Stimulated activated CD8-positive, alpha-beta memory T cell treated with anti-CD3 and anti-CD28 coated beads, Interleukin-4, amount 100 ng/mL, for 4 hours (primary cell): ENCODE measurements at places on chromosomes 1 and 21.

DNA sequence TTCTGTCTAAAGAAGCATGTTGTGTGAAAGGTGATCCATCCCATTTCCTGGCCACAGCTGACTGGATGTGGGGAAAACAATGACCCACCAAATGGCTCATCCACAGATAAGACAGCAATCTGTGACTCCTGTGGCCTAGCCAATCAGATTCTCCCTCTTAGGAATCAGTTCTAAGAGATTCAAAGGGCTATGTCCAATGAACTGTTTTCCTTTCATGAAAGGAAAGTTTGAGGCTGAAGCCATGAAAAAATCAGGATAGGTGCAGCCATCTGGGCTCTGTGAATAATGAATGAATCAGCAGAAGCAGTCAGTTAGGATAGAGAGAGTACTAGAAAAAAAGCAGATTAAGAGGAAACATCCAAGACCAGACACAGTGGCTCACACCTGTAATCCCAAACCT is 164.7 kb downstream of the NRIP1 start:
- no peak for DNase-seq

DNA sequence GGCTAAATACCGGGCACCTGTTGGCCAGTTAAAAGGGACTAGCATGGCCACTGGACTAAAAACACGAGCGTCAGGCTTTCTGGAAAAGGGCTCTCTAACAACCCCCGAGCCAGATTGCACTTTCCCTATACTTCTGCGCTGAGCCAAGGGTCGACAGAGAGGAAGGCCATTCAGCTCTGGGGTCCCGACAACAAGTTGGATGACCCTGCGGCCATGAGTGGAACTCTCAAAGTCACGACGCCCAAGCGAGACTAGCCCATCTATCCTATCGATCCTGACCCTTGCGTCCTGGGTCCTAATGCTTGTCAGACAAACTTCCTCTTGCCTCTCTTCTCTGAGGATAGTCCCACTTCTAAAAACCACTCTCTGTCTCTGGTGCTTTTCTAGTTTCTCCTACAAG is 99.9 kb upstream of the PRDX6 start:
- no peak for DNase-seq

DNA sequence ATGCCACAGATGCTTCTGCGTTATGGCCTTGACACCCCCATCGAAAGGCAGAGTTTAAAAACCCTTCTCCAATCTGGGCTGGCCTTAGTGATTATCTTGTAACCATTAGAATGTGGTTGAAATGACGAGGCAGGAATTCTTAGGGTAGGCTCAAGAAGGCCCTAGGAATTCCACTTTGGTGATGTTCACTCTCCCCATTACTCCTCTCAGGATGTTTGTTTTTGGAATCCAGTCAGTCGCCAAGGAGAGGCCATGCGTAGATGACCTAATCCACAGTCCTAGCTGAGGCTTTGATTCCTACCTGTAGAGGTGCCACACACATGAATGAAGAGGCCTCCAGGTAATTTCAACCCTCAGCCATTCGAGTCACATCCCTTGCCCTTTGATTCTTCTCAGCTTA is 318.2 kb downstream of the NEGR1 start:
- DNase-seq = no peak

- DNase-seq = no peak
Observed at GRCh38 chr1:81509594-81509993, 291.1 kb upstream of the ADGRL2 start.

DNA sequence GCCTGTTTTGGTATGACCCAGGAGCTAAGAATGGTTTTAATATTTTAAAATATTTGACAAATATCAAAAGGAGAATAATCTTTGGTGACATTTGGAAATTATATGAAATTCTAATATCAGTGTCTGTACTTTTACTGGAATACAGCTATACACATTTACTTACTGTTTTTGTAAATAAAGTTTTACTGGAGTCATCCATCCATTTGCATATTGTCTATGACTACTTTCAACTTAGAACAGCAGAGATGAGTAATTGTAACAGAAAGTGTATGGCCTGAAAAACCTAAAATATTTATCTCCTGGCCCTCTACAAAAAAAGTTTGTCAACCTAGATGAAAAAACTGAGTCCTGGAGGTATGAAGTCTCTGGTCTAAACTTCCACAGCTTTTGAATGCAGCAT is 5.8 kb upstream of the MAP3K7CL start:
- no peak for DNase-seq

GRCh38 chr1:226027538-226028217 is 28.5 kb upstream of the SDE2 start:
- DNase-seq = no peak

DNA sequence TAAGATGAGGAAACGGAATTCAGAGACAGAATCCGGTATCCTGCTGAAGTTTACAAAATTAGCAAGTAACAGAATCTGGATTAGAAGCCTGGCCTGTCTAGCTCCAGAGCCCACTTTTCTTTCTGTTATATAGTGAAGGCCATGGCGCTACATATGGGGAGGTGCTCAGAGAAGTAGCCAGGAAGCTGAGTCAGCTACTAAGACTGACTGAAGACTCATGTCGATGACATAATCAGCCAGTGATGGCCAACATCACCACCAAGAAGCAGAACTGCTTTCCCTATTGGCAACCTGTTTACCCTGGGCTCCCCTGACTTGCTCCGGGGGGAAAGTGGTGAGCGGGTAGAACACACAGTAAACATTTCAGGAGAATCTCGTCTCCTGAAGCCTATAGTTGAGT is 18.8 kb downstream of the LRRC52 start:
- DNase-seq = no peak

- DNase-seq = peak; percentile 15
Observed at GRCh38 chr1:111334169-111334568, 43.5 kb downstream of the CHIA start.

GRCh38 chr1:83516369-83516768 is 482.6 kb downstream of the TTLL7 start:
- no peak for DNase-seq

DNA sequence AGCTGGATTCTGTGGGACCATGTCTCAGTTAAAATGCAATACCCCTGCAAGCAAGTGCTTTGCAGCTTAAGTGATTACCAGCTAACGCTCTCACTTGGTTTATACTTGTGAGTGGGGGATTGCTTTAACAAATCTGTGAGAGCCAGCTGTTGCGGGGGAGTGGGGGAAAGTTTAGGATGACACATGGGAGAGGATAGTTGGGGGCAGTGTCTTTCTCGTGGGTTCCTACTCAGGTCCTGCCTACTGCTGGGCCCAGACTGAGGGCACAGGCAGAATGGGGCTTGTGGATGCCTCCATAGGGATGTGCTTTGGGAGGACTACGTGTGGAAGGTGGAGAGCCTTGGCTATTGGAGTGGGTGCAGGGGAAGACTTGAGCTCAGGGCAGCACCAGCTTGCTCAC is 60.1 kb downstream of the ELK4 start:
- no peak for DNase-seq

DNA sequence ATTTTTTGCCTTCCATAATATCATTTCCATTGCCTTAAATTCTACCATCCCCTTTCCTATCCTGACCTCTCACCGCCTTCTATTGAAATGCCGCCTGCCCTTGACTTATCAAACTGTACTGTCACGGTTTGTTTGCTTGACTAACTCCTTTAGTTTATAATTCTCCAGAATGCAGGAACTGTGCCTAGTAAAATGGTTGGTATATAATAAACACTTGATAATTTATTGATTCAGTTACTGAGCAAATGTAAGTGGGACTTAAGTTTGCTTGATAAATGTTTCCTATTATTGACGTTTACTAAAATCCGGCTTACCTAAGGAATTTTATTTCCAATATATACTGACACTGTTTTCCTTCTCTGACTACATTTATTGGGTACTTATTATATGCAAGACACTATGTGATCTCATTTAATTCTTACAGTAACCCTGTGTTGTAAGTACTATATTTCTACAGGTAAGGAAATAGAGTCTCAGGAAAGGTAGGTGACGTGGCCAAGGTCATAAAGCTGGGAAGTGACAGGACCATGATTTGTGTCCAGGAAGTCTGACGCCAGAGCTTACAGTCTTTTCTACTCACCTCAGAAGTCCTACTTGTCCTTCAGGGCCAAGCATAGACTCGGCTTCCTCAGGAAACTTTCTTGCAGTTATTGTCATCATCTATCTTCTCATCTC is 35.7 kb downstream of the DPT start:
- DNase-seq = no peak

DNA sequence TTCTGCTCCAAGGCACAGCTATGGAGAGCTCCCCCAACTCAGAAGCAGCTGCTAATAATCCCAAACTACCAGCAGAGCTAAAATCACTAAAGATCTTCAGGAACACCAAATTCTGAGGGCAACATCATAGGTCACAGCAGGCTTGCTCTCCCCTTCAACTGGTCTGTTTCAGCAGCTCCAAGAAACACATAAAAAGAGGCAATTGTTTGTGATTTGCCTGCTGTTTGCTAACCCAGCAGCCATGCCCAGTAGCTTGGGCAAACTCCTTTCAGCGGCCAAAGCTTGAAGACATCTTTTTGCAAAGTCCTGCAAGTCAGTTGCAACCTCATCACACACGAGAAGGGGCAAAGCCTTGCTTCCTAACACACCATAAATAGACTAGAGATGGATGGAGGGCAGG is 8.9 kb downstream of the ERI3 start:
- no peak for DNase-seq

DNA sequence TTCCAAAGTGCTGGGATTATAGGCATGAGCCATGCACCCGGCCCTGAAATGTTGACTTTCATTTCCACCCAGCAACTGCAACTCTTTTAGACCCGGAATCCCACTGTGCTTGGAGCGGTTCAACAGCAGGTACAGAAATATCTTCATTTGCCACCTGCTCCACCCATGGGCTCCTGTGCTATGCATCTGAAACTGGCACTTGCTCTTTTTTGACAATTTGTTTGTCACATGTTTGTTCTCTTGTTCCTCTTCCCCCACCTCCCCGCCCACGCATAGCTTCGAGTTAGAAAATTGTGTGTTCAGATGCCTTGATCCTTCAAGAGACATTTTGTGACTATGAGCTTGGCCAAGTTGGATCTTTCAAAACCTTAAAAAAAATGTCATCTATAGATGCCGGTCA is 2.4 kb upstream of the IFNLR1 start:
- DNase-seq = no peak

DNA sequence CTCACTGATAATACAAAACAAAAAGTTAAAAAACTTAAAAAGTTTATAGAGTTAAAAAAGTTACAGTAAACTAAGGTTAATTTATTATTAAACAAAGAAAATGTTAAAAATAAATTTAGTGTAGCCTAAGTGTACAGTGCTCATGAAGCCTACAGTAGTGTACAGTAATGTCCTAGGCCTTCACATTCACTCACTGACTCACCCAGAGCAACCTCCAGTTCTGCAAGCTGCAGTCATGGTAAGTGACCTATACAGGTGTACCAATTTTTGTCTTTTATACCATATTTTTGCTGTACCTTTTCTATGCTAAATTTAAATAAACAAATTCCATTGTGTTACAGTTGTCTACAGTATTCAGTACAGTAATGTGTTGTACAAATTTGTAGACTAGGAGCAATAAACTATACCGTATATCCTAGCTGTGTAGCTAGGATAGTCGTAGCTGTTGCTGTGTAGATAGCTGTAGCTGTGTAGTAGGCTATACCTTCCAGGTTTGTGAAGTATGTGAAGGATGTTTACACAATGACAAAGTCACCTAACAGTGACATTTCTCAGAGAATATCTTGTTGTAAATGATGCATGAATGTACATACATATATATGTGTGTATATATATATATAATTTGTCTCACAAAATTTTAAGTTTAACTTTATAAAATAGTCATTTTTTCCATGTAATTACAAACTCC is 140.2 kb downstream of the TGFB2 start:
- DNase-seq = no peak

- no peak for DNase-seq
Observed at GRCh38 chr21:42276076-42276475, 39.1 kb downstream of the TFF3 start.

GRCh38 chr1:228081578-228082213 is 812 bp upstream of the ARF1 start:
- no peak for DNase-seq

DNA sequence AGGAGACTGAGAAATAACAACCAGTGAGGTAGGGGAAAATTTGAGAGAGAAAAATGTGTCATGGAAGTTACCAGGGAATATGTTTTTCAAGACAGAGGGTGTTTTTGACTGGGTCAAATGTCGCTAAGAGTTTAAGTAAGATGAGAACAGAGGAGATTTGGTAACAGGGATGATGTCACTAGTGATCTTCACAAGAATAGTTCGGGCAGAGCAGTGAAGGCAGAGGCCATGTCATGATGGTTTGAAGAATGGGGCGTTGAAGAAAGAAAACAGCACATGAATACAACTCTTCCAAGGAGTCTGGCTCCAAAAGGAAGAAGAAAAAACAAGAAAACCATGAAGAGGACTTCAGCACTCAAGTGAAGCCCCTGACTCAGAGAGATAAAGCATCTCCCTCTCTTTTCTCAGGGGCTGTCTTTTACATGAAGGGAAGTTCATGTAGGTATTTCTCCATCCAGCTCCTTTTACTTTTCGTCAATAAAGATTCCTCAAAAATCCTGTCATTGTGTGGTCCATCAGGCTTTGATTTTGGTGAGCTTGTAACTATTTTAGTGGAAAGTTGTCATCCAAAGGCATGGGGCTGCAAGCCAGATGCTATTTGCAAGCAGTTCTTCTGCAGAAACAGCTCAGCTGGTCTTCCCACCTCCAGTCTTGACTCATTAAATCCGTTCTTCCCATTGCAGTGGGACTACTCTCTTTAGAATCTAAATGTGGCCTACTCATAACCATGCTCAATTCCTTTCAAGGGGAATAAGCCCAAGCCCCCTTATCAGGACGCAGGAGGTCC is 397.3 kb downstream of the LMX1A start:
- DNase-seq = no peak

GRCh38 chr1:240652549-240652948 is 40.6 kb upstream of the GREM2 start:
- DNase-seq = no peak
